ENCODE measurements at places on chromosomes 13 and 19. TPM values are rescaled to one million over a fixed set of nuclear protein-coding genes. Genes with fewer than 3 reads are reported as not detected.

GRCh38 chr13:44197791-44198770 is 175.5 kb upstream of the SERP2 start:
- no peak overlapping the region for H3K4me3 ChIP-seq
- no peaks in the 10 kb centered on the region for H3K36me3 ChIP-seq
- H3K27me3 ChIP-seq = no peaks in the 10 kb centered on the region
- DNase-seq = no peak

ATP12A gene
- not detected for total RNA-seq

ZNF135 gene
- total RNA-seq = 14.4 TPM

GRCh38 chr13:39538816-39539790 is 63.9 kb downstream of the LHFPL6 start:
- DNase-seq = no peak
- H3K27ac ChIP-seq = no peak overlapping the region
- H3K36me3 ChIP-seq = no peaks in the 10 kb centered on the region
- no peaks in the 10 kb centered on the region for H3K4me1 ChIP-seq
- H3K4me3 ChIP-seq = no peak overlapping the region

ERICH4 gene
- not detected for total RNA-seq

GRCh38 chr13:30396434-30397075 is 25.7 kb upstream of the UBE2L5 start:
- H3K27me3 ChIP-seq = no peaks in the 10 kb centered on the region
- DNase-seq = no peak
- H3K27ac ChIP-seq = peak overlapping the region; percentile 98
- H3K36me3 ChIP-seq = no peaks in the 10 kb centered on the region
- no peak overlapping the region for H3K4me3 ChIP-seq
- no peaks in the 10 kb centered on the region for H3K4me1 ChIP-seq

DNA sequence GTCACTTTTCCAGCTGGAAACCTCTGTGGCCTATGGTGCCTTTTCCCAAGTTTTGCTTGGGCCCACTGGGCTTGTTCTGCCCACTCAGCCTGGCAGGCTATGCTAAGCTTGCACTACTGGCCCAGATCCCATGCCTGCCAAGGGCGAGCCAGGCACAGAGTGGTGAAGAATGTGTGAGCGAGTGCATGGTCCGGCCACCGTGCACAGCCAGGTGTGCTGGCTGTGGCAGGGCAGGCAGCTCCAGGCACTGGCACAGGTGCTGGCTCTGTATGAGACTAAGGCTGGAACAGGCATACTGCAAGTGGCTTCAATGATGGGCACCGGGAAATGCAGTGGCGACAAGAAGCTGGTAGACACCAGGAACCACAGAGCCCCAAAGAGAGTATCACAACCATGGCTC is 50.1 kb upstream of the MAB21L1 start:
- no peaks in the 10 kb centered on the region for H3K36me3 ChIP-seq
- no peaks in the 10 kb centered on the region for H3K27me3 ChIP-seq
- no peak overlapping the region for H3K27ac ChIP-seq
- H3K4me1 ChIP-seq = no peaks in the 10 kb centered on the region
- no peak overlapping the region for H3K4me3 ChIP-seq
- DNase-seq = no peak

BST2 gene
- 131 TPM for total RNA-seq

OVOL3 gene
- not detected for total RNA-seq

ZIM2 gene
- 1.6 TPM for total RNA-seq

GRCh38 chr13:113216254-113217048 is 7.0 kb downstream of the CUL4A start:
- no peaks in the 10 kb centered on the region for H3K4me1 ChIP-seq
- H3K36me3 ChIP-seq = no peaks in the 10 kb centered on the region
- no peaks in the 10 kb centered on the region for H3K27me3 ChIP-seq
- peak; percentile 37 for DNase-seq
- no peak overlapping the region for H3K4me3 ChIP-seq

- no peaks in the 10 kb centered on the region for H3K4me1 ChIP-seq
- H3K27me3 ChIP-seq = no peaks in the 10 kb centered on the region
- no peak for DNase-seq
- H3K27ac ChIP-seq = no peak overlapping the region
- no peaks in the 10 kb centered on the region for H3K36me3 ChIP-seq
These were observed 188.2 kb downstream of the GPC5 start for GRCh38 chr13:91586609-91587008.

ANGPTL4 gene
- 90.9 TPM for total RNA-seq

GRCh38 chr19:3465552-3465951 is 14.8 kb downstream of the SMIM24 start:
- no peaks in the 10 kb centered on the region for H3K4me1 ChIP-seq
- no peak overlapping the region for H3K4me3 ChIP-seq
- H3K36me3 ChIP-seq = no peaks in the 10 kb centered on the region
- DNase-seq = no peak
- peak overlapping the region; percentile 56 for H3K27ac ChIP-seq

GRCh38 chr13:113149711-113150549 is 8.5 kb upstream of the PROZ start:
- no peaks in the 10 kb centered on the region for H3K36me3 ChIP-seq
- DNase-seq = no peak
- no peak overlapping the region for H3K4me3 ChIP-seq

- no peaks in the 10 kb centered on the region for H3K36me3 ChIP-seq
- H3K4me1 ChIP-seq = no peaks in the 10 kb centered on the region
- H3K27ac ChIP-seq = no peak overlapping the region
- H3K4me3 ChIP-seq = no peak overlapping the region
- peaks cover 26% of the 10 kb centered on the region for H3K27me3 ChIP-seq
These were observed 2.7 kb upstream of the ASPDH start for GRCh38 chr19:50516456-50516855.

ATF5 gene
- 5.9 TPM for total RNA-seq

- no peaks in the 10 kb centered on the region for H3K4me1 ChIP-seq
- no peaks in the 10 kb centered on the region for H3K36me3 ChIP-seq
- H3K27me3 ChIP-seq = no peaks in the 10 kb centered on the region
- DNase-seq = no peak
These were observed 7.7 kb downstream of the N4BP2L2 start for GRCh38 chr13:32530841-32531253.

SOX1 gene
- total RNA-seq = not detected

PTPRH gene
- total RNA-seq = 0.73 TPM

DNA sequence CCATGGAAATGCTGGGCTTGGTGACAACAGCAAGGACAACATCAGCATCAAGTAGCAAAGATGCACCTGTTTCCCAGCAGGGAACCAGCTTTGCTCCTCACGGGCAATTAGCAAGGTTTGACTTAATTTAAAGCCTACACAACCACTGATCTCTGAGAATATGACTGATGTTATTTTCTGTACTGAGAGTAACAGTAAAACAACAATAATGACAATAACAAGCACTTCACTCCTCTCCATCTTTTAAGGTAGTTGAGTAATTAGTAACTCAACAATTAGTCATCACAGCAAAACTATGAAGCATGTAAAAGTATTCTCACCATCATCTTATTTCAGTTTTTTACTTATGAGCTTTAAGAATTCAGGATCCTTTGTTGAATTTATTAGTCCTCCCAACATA is 37.3 kb downstream of the ENOX1 start:
- no peak for DNase-seq
- no peaks in the 10 kb centered on the region for H3K36me3 ChIP-seq
- H3K4me1 ChIP-seq = no peaks in the 10 kb centered on the region
- no peaks in the 10 kb centered on the region for H3K27me3 ChIP-seq
- H3K27ac ChIP-seq = no peak overlapping the region

PTGER1 gene
- 1.3 TPM for total RNA-seq

- no peaks in the 10 kb centered on the region for H3K27me3 ChIP-seq
- no peaks in the 10 kb centered on the region for H3K36me3 ChIP-seq
- H3K4me1 ChIP-seq = peaks cover 4% of the 10 kb centered on the region
- no peak for DNase-seq
These were observed 9.3 kb downstream of the PPFIA3 start for GRCh38 chr19:49128545-49129237.
